Fibroblast of the conjunctiva (primary cell): ENCODE measurements at places on chromosomes 5 and 9.

- peak; percentile 32 for DNase-seq
These were observed 53.7 kb downstream of the RGMB start for GRCh38 chr5:98827161-98827560.

GRCh38 chr5:150576449-150576949 lies 64.0 kb upstream of the SYNPO start:
- DNase-seq, result no peak

- DNase-seq, result no peak
These were observed 185.4 kb downstream of the TTC39B start for GRCh38 chr9:15121630-15122029.

DNA sequence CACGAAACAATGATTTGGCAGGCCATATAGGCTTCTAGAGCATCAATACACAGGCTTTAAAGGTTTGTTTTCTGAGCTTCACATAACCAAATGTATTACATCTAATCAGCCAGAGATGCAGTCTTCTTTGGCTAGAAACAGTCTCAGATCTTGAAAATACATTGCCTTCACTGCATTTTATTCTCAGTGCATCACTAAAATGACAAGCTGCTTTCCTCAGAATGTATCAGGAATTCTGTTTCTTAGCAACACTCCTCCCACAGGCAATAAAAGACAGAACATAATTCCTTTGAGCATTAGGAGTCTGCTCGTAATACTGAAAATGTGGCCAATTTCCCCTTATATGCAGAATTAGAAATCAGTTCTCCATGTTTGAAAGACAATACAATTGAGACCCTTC lies 36.9 kb downstream of the FEM1C start:
- peak; percentile 24 for DNase-seq
